ENCODE measurements at places on chromosomes 5 and 9.
A peak's percentile ranks its signal among the peaks of the same experiment; 100 is the strongest.

GRCh38 chr9:126398403-126399058, 71.9 kb downstream of the MVB12B start:
- DNase-seq, result no peak

GRCh38 chr5:138824516-138824915, 50.6 kb downstream of the LRRTM2 start:
- DNase-seq, result no peak

GRCh38 chr9:19488721-19489120, 79.9 kb downstream of the ACER2 start:
- no peak for DNase-seq

- no peak for DNase-seq
Observed at GRCh38 chr9:95505717-95506427, 10.9 kb downstream of the PTCH1 start.

GRCh38 chr5:115319007-115319406, 22.6 kb upstream of the CCDC112 start:
- DNase-seq, result no peak

DNA sequence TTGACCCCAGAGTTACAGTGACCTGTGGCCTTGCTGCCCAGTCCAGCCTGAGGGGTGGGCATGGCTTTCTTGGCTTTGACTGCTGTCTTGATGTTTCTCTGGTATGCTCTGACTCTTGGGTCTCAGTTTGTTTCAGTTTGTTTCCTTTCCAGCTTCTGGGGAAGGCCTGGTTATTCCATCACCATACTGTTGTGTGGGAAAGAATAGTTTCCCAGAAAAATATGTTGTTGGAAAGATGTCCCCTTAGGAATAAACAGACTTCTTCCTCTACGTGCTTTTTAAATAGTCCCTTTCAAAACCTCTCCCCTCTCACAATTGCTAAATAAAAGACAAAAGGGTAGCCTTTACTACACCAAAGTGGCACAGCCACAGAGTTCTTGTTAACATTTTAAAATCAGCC, 49.5 kb downstream of the EGFLAM start:
- DNase-seq, result no peak

DNA sequence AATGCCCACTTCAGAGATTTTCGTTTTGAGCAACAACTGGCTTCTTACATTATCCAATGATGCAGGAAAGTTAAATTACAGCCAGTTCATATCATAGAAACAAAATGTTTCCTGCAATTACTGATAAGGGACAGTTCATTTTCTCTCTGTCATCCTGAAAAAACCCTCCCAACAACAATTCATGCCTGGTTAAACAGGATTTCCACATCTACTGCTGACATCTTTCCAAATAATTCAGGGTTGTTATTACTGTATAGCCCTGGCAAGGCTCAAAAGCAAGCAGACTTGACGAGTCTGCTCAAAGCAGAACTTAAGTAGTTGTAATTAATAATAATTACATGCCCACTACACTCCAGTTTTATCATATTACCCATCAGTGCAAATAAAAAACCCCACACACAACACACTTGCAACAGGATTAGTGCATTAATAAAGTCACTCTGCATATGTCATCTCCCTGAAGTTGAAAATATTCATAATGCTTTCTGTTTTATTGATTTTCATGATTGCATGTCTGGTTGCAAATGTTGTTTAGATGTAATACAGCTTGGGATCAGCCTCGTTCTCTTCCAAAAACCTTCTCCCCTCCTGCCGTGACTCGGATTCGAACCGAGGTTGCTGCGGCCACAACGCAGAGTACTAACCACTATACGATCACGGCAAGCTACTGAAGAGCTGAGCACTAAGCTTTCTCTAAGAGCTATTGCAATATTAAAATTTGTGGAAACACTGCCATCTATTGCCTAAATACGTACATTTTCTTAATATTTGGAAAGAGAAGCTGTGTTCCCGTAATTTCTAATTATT, 119.6 kb upstream of the NFIB start:
- no peak for DNase-seq

GRCh38 chr5:122727112-122727541, 47.8 kb upstream of the SNX2 start:
- DNase-seq, result no peak

- no peak for DNase-seq
Observed at GRCh38 chr5:71790433-71790832, 71.4 kb downstream of the CARTPT start.

DNA sequence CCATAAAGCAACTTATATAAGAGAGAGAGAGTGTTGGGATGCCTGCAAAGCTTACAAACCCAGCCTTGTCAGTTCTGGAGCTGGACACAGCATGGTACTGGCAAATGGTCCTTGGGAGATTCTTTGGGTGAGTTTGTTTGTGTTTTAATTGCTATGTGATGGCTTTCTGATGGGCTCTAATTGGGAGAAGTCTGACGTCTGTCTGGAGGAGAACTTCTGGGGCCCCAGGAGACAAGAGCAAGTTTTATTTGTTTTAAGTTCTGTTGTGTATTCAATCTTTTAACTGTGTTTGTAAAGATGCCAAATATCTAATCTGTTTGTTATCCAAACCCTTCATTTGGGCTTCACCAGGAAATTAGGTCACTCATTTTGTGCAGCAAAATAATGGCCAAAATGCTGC, 50.3 kb upstream of the AFAP1L1 start:
- DNase-seq, result no peak

DNA sequence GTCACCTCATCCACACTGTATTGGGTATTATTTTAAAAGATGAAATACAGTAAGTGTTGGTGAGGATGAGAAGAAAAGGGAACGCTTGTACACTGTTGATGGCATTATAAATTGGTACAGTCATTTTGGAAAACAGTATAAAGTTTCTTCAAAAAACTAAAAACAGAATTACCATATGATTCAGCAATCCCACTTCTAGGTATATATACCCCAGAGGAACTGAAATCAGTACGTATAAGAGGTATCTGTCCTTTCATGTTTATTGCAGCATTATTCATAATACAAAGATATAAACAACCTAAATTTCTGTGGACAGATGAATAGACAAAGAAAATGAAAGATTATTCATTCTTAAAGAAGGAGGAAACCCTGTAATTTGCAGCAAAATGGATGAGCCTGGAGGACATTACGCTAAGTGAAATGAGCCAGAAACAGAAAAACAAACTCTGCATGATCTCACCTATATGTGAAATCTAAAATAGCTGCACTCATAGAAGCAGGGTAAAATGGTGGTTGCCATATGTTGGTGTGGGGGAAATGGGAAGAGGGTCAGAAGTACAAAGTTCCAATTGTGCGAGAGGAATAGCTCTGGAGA, 191.6 kb downstream of the TRIM36 start:
- DNase-seq, result no peak

GRCh38 chr9:108468364-108468763, 387.4 kb downstream of the ACTL7B start:
- DNase-seq, result no peak

GRCh38 chr9:908536-909205, 67.2 kb downstream of the DMRT1 start:
- DNase-seq, result no peak

GRCh38 chr5:34511063-34511462, 145.1 kb upstream of the RAI14 start:
- DNase-seq, result no peak

GRCh38 chr5:146633323-146633764, 117.4 kb upstream of the GPR151 start:
- DNase-seq, result no peak

DNA sequence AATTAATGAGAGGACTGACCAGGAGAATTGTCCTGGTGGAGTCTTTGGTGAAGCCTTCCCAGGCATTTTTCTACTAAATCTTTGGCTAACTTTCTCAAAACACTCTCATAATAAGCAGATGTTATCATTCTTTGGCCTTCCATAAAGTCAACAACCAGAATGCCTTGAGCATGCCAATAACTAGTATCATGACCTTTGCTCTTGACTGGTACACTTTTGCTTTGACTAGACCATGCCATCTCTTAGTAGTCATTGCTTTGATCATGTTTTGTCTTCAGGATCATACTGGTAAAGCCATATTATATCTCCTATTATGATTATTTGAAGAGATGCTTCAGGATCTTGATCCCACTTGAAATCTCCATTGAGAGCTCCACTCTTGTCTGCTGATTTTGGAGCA, 506.9 kb downstream of the ELAVL2 start:
- no peak for DNase-seq

GRCh38 chr5:71903808-71904207, 184.7 kb downstream of the CARTPT start:
- no peak for DNase-seq

GRCh38 chr9:110916403-110916802, 121.9 kb downstream of the LPAR1 start:
- no peak for DNase-seq

GRCh38 chr9:109471475-109472393, 26.4 kb downstream of the PTPN3 start:
- no peak for DNase-seq

DNA sequence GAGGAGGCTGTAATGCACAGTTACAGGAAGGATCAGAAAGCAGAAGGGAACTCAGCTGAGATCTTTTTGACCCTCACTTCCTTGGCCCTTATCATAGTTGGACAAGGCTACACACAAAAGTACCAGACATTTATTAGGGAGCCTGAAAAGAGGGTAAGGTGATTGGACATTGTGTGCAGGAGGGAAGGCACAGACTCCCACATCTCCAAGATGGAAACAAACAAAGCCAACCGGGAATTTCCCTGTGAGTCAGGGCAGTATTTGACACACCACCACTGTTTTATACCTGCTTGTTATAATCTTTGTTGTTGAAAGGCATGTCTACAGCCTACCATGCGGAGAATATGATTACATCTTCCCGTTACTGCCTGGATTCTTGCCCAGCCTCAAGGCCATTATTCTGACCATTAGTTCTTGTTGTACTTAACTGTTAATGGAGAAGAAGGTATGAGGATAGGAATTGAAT, 3.0 kb upstream of the CCNG1 start:
- no peak for DNase-seq

GRCh38 chr9:135989722-135990467, 28.7 kb upstream of the UBAC1 start:
- peak; percentile 23 for DNase-seq

DNA sequence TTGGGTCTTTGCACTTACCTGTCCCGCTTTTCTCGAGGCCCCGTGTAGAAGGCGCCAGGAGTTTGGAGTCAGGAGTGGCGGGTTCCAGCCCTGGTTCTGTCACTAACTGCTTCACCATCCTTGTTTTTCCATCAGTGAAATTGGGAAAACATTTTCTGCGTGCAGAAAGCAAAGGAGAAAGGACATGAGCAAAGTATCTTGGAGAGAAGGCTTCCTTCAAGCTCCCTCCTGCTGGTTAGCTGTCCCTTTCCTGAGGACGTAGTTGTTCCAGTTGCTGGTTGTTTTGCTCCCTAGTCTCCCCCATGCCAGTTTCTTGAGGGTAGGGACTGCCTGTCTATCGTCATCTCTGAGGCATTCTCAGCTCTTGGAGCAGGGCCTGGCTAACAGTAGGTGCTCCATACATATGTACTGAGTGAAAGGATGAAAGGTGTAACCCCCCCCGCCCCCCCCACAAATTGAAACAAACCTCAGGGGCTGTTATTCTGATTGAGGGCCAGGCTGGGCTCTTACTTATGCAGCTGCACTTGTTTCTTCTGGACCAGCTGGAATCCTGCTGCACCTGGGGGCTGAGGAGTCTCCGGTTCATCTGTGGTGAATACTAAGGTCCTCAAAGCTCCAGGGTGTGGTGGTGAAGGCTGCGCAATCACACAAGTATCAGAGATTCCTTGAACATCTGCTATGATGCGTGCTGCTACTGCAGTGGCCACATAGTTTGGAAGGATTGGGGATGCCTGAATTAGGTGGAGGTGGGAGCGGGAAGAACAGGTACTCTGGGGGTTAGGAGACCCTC, 1.0 kb downstream of the SMIM3 start:
- no peak for DNase-seq

DNA sequence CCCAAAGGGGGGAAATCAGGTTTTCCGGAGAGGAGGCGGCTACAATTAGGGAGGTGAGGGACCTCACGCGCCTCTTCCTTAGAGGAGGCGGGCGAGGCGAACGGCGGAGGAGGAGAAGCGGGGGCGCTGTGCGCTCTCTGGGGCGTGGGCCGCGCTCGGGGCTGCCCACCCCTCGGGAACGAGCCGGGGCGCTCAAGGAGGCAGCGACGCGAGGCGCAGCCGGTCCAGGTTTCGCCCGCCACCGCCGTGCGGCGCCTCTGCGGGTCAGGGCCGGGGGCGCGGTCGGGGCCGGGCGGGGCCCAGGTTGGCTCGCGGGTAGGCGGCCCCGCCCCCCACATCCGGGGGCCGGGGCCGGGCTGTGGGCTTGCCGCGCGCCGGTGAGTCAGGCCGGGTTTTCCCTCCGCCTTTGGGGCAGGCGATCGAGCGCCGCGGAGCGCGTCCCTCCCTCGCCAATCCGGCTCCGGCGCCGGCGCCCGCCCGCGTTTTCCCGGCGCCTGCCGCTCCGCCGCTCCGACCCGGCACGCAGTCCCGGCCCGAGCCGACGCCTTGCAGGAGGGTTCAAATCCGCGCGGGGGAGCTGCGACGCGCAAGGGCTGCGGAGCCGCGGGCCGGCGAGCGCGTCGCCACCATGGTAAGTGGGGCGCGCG, at the start of gene N4BP3:
N4BP3 (plus strand) TSS at position 392 of the 647 bp plus-strand sequence. CDS start 6,052 bp downstream, outside the sequence.
- no peak for DNase-seq

DNA sequence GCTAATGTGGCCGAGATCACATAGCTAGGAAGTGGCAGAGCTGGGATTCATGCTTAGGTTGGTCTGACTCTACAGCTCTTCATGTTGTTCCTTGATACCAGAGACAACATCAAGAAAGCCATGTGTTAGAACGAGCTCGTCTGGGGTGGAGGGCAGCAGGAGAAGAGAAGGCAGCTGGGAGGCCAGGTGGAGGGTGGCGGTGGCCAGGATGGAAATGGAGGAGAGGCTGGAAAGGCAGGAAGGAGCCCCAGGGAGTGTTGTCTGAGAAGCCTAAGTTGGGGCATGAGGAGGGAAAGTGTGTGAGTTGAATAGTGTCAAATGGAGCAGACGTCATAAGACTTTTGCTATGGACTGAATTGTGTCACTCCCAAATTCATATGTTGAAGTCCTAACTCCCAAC, 315.3 kb downstream of the GADD45G start:
- DNase-seq, result no peak

- DNase-seq, result no peak
Observed at GRCh38 chr5:145510324-145510723, 324.8 kb downstream of the PRELID2 start.

DNA sequence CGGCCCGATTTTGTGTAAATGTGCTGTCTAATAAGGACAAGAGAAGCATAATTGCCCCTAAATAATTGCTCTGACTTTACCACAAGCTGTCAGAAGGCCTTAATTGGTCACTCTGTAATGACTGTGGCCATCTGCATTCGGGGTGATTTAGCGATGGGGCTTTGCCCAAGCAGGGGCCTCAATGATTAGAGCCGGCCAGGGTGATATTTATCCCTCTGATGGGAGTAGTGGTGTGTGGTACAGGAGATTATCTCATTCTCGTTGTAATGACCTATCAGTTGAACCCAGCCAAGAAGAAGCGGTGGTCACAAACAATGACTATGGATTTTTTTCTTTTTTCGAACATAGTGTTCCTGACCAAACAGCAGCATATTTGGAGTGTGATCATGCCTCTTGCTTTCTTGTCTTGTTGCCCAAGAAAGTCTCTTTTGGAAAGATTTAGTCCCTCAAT, 72.0 kb upstream of the SAP30L start:
- no peak for DNase-seq

- no peak for DNase-seq
Observed at GRCh38 chr5:2511126-2511525, 240.4 kb downstream of the IRX2 start.

Measured in cerebellar nuclear complex (tissue), 1 donor.